NCI-H2107 (cell line): ENCODE measurements at places on chromosomes 1 and 21.

GRCh38 chr1:48200166-48200900, 22.2 kb upstream of the SLC5A9 start:
- DNase-seq: no peak

- DNase-seq: no peak
These were observed 275.2 kb downstream of the COL11A1 start for GRCh38 chr1:102833151-102833550.

DNA sequence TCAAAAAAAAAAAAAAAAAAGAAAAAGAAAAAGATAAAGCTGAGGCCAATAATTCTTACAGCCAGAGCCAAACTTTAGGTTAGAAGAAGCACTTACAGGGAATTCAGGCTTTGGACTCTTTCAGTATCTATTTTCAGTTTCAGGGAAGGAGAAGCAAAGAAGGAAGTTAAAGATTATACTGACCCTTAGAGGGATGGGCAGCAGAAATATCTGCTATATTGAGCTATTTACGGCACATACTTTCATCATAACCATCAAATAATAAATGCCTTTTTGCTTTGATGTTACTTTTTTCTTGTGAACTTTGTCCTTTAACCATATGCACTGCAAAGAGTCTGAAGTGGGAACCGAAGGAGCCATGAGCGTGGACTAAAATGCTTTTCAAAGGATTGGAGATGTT, 42.0 kb downstream of the TM2D1 start:
- DNase-seq: no peak

GRCh38 chr1:9699361-9699760, 47.8 kb downstream of the PIK3CD start:
- no peak for DNase-seq

GRCh38 chr1:15120251-15120945, 33.1 kb upstream of the TMEM51 start:
- no peak for DNase-seq

DNA sequence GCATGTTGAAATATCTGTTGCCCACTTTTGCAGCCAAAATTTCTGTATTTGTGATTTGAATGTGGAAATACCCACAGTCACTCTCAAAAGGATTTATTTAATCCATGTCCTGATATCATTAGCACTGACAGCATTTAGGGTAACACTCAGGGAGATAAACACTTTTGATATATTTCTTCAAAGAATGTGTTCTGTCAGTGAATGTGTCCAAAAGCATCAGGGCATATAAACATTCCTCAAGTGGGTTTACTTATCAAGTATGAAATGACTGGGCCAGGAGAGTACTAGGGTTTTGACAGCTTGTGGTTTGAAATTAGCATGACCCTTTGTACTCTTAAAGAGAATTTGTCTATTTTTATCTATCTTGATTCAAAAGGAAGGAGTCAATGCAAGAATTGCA, 1302.1 kb upstream of the ADGRL2 start:
- DNase-seq: no peak

DNA sequence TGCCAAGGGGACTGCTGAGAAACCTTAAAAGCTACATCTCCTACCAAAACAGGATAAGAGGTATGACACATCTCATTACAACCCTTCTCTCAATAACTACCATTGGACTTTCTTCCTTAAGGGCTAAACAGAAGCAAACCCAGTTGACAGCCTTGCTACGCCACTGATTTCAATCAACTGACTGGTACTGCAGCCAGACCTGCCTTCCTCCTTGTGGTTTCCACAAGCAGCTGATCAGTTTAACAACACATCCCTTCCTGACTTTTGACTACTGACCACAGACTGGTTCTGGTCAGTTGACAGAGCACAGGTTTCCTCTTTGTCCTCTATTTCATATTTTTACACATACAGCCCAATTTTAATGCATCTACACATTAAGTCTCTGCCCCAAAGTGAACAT, 108.8 kb downstream of the ADAMTS1 start:
- no peak for DNase-seq

DNA sequence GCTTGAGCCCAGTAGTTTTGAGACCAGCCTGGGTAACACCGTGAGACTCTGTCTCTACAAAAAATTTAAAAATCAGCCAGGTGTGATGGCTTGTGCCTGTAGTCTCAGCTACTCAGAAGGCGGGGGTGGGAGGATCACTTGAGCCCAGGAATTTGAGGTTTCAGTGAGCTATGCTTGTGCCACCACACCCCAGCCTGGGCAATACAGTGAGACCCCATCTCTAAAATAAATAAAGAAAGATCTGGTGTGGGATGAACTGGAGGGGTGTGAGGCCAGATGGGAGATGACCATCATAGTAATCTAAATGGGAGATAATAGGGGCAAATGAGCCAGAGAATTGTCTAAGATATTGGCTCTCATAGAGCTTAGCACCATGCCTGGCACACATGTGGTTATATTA, 60.1 kb upstream of the TRABD2B start:
- DNase-seq: no peak

DNA sequence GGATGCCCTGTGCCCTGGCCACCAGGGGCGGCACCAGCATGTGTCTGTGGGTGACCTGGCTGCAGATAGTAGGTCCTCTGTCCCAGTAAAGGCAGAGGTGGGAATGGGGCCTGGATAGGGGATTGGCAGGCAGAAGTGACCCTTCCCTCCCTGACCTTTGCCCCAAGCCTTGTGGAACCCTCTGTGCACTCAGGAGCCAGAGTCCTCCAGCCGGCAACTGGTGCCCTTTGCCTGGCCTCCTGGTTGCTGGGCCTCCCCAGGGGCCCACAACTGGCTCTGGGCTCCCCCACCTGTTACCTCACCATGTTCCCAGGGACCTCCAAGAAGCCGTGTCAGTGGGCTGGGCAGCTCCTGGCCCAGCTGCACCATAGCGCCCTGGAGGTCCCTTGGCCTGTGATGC, 10.0 kb downstream of the PLCH2 start:
- DNase-seq: no peak

- DNase-seq: no peak
These were observed 17.9 kb upstream of the L1TD1 start for GRCh38 chr1:62176597-62177312.

DNA sequence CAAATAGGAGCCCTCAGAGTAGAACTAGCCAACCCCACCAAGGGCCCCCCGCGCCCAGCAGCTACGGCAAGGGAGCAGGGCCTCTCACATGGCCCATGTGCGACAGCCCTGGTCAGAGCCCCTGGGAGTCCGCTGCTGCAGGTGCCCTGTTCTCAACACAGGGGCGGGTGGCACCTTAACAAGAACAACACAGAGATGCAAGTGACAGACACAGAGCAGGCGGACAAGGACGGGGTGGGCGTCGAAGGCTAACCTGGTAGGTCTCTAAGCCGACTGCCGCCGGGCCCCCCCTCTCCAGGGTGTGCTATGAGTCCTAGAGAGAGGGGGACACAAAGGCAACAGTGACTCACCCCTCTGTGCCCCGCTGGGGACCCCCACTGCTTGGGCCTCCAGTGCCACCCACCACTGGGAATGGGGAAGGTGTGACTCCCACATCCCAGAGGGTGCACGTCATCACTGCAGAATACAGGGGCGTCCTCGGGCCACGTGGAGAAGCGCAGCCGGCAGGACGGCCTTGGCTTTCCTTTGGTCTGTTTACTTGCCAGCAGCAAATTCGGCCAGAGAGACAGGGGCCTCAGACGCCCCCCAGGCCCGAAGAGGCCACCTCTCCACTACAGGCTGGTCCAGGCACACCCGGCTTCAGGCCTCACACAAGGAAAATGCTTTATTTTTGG, 44.8 kb downstream of the PRDM15 start:
- no peak for DNase-seq
